Astrocyte (in vitro differentiated cells and primary cell): ENCODE measurements at places on chromosomes 7 and 10. TPM values are rescaled to one million over a fixed set of nuclear protein-coding genes. Genes with fewer than 3 reads are reported as not detected.
A peak's percentile ranks its signal among the peaks of the same experiment; 100 is the strongest.

- DNase-seq, result no peak
- H3K27me3 ChIP-seq, result no peaks in the 10 kb centered on the region
- peak overlapping the region; percentile 90 for H3K27ac ChIP-seq
Measured at GRCh38 chr10:61834519-61834918, 67.0 kb upstream of the ARID5B start.

DNA sequence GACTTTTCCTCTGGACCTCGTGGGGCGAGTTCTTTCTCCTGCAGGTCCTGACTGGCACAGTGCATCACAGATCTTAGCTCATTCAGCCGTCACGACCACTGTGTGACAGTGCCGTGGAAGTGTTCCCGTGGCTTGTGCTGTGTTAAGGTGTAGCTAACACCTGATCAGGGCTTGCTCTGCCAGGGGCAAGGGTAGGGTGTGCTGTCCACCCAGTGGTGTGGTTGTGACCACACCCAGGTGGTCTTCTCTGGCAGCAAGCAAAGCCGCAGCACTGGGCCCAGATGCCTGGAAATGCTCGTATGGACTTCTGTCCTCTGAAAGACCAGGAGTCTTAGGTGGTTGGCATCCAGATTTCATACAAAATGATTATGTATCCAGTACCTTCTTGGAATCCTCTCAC lies 86.2 kb downstream of the GLRX3 start:
- no peak overlapping the region for H3K4me3 ChIP-seq
- no peak for DNase-seq
- no peaks in the 10 kb centered on the region for H3K4me1 ChIP-seq
- H3K27me3 ChIP-seq, result no peaks in the 10 kb centered on the region
- no peak overlapping the region for H3K27ac ChIP-seq
- no peaks in the 10 kb centered on the region for H3K36me3 ChIP-seq

GRCh38 chr7:86846494-86847190 lies 202.9 kb downstream of the GRM3 start:
- H3K36me3 ChIP-seq, result no peaks in the 10 kb centered on the region
- H3K27ac ChIP-seq, result no peak overlapping the region

DNA sequence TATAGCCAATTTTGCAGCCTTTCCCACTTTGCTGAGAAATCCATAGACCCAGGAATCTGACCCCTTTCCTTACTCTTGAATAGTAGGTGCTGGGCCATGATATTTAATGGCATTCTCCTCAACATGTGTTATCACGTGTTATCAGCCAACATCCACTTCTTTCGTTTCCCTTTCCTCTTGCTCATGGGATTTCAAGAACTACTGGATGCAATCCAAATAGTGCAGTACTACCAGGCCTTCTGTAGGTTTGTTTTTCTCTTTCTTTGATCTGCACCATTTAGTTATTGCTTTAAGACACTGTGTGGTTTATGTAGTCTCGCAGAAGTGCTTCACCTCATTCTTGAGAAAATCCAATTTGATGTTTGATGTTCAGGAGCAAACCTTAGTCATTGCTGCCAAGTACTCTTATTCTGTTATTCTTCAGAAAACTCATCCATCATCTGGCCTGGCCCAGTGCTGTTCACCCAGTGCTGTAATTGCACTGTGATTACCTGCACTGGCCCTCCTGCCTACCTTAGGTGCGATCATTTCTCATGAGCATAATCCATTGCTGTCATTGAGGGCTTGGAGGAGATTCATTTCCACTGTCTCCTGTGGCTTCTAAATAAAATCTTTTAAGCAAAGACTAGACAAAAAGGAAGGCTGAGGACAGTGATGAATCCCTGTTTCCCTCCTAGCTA lies 315.3 kb downstream of the BMPER start:
- peaks cover 5% of the 10 kb centered on the region for H3K27me3 ChIP-seq
- DNase-seq, result no peak
- H3K4me1 ChIP-seq, result no peaks in the 10 kb centered on the region
- H3K36me3 ChIP-seq, result no peaks in the 10 kb centered on the region

DNA sequence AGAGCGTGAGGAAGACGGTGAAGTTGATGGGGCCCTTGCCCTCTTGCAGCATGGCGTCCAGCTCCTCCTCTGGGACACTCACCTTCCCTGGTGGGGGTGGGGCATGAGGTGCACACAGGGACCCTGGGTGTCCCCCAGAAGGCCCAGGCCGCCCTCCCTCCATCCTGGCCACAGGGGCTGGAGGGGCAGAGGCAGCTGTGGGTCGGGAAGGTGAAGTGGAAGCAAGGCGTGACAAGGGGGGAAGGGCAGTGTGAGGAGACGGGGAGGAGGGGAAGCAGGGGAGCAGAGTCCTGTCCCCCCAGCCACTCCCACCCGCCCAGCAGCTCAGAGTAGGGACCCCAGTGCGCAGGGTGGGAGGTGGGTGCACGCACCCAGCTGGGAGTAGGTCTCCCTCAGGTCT lies 791 bp downstream of the MYL7 start:
- H3K4me1 ChIP-seq, result peaks cover 3% of the 10 kb centered on the region
- H3K27me3 ChIP-seq, result peaks cover 3% of the 10 kb centered on the region
- no peak overlapping the region for H3K27ac ChIP-seq
- no peak overlapping the region for H3K4me3 ChIP-seq
- H3K36me3 ChIP-seq, result no peaks in the 10 kb centered on the region
- no peak for DNase-seq

DNA sequence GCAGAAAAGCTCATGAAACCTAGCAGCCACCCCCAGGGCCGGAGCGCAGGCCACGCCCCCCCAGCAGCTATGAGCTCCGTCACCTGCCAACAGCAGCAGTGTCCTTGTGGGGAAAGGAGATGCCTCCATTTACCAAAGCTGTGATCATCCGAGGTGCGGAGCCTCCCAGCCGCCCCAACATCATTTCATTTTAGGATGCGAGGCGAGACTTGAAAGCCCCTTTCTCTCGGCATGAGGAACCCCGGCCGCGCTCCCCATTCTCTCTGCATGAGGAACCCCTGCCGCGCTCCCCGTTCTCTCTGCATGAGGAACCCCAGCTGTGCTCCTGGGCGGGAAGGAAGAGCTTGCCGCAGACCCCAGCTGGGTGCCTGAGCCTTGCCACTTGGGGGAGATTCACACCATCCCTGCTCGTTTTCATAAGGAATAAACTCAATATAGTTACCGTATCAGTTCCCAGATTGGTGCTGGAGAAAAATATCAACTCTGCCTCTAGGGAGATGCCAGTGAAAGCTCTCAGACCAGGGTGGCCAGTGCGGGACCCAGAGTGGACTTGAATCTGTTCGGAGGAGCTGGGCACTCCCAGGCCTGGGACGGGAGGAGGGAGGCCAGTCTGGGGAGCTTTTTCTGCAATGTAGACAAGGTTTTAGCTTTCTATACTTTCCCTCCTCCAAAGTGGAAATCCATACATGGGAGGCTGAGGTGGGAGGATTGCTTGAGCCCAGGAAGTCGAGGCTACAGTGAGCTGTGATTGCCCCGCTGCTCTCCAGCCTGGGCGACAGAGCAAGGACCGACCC lies 35.0 kb downstream of the JAKMIP3 start:
- no peak for DNase-seq
- no peak overlapping the region for H3K4me3 ChIP-seq
- H3K27ac ChIP-seq, result no peak overlapping the region
- H3K36me3 ChIP-seq, result no peaks in the 10 kb centered on the region
- no peaks in the 10 kb centered on the region for H3K4me1 ChIP-seq

DNA sequence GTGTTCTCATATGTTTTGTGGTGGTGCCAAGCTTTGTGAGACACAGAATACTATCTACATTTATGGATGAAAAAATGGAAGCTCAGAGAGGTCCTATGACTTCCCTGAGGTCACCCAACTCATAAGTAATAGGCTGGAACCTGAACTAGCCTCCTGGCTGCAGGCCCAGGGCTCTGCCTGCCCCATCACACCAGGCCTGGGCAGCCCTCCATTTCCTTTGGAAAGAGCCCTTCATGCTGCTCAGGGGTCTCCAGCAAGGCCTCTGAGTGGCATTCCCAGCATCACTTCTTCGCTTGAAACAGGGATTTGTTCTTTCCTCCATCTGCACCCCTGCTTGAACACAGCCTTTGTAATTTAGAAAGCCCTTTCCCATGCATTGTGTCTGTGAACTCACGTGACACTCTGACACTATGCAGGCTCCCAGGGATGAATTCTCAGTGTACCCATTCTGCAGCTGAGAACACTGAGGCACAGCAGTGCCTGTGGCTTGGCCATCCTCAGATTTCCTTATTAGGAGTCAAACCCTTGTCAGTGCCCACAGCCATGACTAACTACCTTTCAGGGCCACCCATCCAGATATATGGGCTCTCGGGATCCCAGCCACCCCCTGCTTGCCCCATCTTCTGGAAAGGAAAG lies 127.8 kb upstream of the PPIF start:
- H3K4me1 ChIP-seq, result peaks cover 40% of the 10 kb centered on the region
- no peaks in the 10 kb centered on the region for H3K27me3 ChIP-seq
- H3K36me3 ChIP-seq, result peaks cover 35% of the 10 kb centered on the region
- no peak overlapping the region for H3K27ac ChIP-seq
- no peak overlapping the region for H3K4me3 ChIP-seq
- peak; percentile 15 for DNase-seq

- H3K36me3 ChIP-seq, result no peaks in the 10 kb centered on the region
- H3K4me3 ChIP-seq, result no peak overlapping the region
- no peaks in the 10 kb centered on the region for H3K27me3 ChIP-seq
- H3K27ac ChIP-seq, result no peak overlapping the region
Measured at GRCh38 chr10:72785409-72785808, 93.5 kb downstream of the MCU start.

GRCh38 chr10:110366635-110367034 lies 61.9 kb upstream of the SMNDC1 start:
- H3K27ac ChIP-seq, result no peak overlapping the region
- H3K4me1 ChIP-seq, result peaks cover 18% of the 10 kb centered on the region
- no peaks in the 10 kb centered on the region for H3K27me3 ChIP-seq
- no peaks in the 10 kb centered on the region for H3K36me3 ChIP-seq

Gene PARG
- total RNA-seq, result 36.4 and 37.7 TPM in 2 replicates

Gene OR6V1
- not detected in 2 replicates for total RNA-seq

Gene PLEKHS1
- total RNA-seq, result not detected in 2 replicates

Gene CHN2
- total RNA-seq, result 2.5 and 3.6 TPM in 2 replicates

Gene FFAR4
- total RNA-seq, result not detected in 2 replicates

Gene ICA1
- 4.9 and 8.0 TPM in 2 replicates for total RNA-seq
